ENCODE measurements at places on chromosomes 11 and 22.

DNA sequence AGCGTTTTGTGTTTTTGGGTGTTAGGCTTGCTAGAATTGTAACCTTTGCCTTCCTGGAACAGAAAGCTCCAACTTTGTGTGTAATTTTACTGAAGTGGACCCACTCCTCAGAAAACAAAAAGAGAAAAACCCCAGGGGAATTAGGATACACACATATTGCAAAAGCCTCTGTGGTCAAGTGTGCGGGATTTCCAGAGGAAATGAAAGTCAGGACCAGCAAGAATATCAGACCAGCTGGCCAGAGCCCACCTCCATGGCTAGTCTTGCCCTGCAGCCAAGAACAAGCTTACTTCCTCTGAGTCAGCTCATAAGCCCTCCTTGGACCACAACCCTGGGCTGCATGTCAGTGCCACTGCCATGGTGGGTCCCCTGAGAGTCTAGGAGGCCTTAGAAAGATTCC is 37.0 kb upstream of the FTH1 start:
- no peak for DNase-seq

DNA sequence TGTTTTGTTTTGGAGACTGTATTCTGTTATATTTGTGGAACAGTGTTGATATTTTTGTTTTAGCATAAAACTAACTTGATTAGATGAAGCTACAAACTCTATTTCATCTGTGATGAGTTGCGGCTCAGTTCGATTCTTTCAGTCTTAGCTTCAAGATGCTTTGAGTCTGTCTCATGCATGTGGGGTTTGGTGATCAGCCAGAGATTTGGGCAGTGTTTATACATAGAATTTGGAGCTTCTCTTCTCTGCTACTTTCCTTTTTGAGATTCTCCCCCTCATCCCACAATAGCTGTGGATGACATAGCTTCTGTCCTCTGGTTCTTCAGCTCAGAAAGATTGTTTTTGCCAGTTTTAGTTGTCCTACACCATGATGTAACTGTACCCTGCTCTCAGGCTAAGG is 90.4 kb downstream of the ARHGAP20 start:
- DNase-seq: no peak

DNA sequence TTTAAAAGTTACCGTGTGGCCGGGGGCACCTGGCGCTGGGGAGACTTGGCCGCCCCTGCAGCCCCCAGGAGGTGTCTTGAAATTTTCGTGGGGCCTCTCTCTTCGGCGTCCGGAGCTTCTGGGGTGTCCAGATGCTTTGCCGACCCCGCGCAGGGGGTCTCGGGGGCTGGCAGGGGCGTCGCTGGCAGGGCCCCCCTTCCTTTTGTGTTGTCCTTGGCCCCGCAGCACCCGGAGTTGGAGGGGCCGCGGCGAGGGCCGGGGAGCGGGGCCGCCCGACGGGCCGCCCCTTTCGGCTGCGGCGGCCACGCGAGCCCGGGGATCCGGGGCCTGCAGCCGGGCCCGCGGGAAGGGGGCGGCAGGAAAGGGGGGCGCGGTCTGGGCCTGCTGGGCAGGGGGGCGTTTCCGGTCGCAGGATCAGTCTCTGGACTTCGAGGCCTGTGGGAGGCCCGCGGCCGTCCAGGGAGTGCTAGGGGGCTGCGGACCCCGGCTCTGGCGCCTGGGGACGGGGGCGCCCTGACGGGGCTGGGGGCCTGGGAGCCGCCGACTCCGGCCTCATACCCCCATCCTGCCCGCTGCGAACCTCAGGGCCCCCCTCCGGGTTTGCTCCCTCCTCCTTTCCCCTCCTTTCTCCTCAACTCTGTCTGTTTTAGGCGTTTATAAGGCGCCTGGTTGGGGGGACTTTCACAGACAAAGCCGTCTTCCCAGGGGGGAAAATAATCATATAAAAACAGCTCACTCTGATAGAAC is 869 bp downstream of the ZC3H7B start:
- no peak for DNase-seq

DNA sequence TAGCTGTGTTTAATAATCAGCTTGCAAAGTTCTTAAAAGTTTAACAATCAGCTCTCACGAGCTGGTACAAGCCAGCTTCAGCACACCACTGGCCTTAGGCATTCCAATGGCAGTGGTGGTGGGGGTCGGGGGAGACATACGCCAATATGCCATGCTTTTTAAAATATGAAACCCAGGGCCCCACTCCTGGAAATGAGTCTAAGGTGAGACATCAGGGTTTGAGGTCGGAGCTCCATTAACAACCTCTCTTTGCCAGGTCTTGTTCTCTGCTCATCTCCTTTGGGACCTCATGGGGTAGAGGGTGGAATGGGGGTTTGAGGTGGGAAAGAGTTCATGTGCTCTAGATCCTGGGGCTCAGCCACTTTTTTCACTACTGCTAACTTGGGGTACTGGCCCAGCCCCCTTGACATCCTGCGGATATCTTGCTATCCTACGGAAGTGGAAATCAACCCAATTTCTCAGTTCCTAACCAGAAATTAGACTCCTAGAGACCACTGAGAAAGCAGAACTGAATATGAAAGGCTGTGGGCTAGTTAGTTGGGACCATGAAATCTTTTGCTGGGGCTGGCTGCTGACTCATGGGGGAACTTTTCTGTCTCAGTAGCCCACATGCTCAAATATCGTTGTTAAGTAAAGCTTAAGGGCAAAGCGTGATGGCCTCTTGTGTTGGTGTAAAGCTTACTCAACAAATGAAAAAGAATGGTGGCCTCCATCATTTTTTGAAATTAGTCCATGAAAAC is 90.1 kb downstream of the PDHX start:
- peak; percentile 31 for DNase-seq

GRCh38 chr22:39722032-39722325 is 151.4 kb downstream of the CACNA1I start:
- DNase-seq: no peak

GRCh38 chr11:95652002-95652472 is 137.5 kb downstream of the FAM76B start:
- DNase-seq: peak; percentile 94

GRCh38 chr11:593347-593746 is 17.1 kb downstream of the PHRF1 start:
- DNase-seq: no peak

DNA sequence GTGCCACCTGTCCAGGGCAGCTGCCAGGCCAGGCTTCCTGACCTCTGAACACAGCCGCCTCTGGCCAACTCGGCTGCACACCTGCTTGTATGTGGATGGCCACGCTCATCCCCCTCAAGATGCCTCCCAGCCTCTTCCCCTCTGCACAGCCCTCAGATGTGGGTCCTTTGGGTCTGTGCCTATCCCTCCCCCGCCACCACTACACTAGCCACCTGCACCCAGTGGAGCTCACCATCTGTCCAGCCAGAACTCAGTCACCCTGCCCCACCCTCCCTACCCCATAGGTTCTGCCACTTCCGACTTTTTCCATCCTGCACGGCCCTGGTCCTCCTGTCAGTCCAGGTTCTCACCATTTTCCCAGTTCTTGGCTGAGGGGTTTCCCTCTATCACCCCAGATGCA is 44.6 kb downstream of the PHF21B start:
- DNase-seq: no peak
